Sigmoid colon (tissue), 7 donors: ENCODE measurements at places on chromosomes 11 and 22. TPM values are rescaled to one million over a fixed set of nuclear protein-coding genes. Genes with fewer than 3 reads are reported as not detected.

GRCh38 chr11:117820516-117820915 lies 4.0 kb downstream of the FXYD2 start:
- DNase-seq, result no peak
- H3K27me3 ChIP-seq, result no peaks in the 10 kb centered on the region
- no peak overlapping the region for H3K4me3 ChIP-seq
- no peak overlapping the region for H3K27ac ChIP-seq
- H3K36me3 ChIP-seq, result no peaks in the 10 kb centered on the region

DNA sequence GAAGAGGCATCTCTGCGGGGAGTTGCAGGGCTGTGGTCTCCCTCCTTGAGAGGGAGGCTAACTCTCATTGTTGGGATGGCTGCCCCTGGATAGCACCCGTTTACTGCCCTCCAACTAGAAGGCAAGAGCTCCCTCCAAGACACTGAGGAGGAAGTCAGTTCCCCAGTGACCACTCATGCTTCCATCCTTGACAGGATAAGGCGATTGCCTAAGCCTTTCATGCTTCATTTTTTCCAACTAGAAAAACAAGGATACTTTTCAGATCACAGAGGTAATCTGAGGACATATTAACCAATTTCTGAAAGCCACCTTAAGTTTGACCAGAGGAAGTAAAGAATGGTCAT lies 186.6 kb downstream of the MAML2 start:
- no peaks in the 10 kb centered on the region for H3K27me3 ChIP-seq
- H3K27ac ChIP-seq, result peak overlapping the region; percentile 78
- no peaks in the 10 kb centered on the region for H3K36me3 ChIP-seq
- DNase-seq, result peak; percentile 77
- H3K4me3 ChIP-seq, result no peak overlapping the region

DNA sequence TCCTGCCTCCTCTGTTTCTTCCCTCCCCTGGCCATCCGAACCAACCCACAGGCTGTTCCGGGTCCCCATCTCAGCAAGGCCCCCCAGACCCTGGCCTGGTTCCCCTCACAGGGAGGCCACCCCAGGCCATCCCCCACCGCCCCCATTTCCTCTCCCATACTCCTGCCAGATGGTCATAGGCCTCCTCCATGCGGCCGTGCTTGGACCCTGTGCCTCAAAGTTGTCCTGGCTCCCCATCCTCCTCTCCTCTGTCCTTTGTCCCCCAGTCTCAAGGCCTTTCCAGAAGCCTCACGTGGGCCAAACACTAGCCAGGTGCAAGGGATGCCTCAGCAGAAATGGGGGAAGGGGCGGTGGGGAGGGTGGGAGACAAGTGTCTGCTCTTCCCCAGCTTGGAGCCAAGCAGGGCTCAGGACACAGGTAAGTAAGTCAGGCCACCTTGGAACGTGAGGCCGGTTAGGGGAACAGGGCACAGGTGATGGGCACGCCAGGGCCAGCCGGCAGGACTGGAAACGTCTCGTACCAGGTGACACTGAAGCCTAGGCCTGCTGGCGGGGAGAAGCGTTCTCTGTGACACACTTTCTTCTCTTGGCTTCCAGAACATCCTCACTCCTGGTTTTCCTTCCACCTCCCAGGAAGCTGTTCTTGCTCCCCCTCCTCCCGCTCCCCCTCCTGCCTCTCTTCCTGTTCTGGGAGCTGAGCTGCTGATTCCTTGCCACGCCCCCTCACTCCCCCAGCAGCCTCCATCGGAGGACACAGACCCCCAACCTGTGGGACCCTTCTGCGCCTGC lies 31.5 kb upstream of the SLC22A12 start:
- H3K27ac ChIP-seq, result no peak overlapping the region
- peak; percentile 52 for DNase-seq
- peaks cover 11% of the 10 kb centered on the region for H3K4me1 ChIP-seq
- H3K27me3 ChIP-seq, result no peaks in the 10 kb centered on the region
- H3K4me3 ChIP-seq, result no peak overlapping the region

Gene OR52E2
- total RNA-seq, result not detected

- H3K36me3 ChIP-seq, result no peaks in the 10 kb centered on the region
- no peak overlapping the region for H3K4me3 ChIP-seq
- no peaks in the 10 kb centered on the region for H3K4me1 ChIP-seq
Observed at GRCh38 chr11:125337836-125338834, 157.9 kb downstream of the FEZ1 start.

- DNase-seq, result no peak
- no peak overlapping the region for H3K27ac ChIP-seq
- H3K36me3 ChIP-seq, result no peaks in the 10 kb centered on the region
- H3K4me1 ChIP-seq, result no peaks in the 10 kb centered on the region
- no peak overlapping the region for H3K4me3 ChIP-seq
Observed at GRCh38 chr22:40008726-40009291, 14.1 kb downstream of the FAM83F start.

Gene C22orf31
- total RNA-seq, result not detected

GRCh38 chr11:127105593-127106541 lies 105.3 kb upstream of the KIRREL3 start:
- no peaks in the 10 kb centered on the region for H3K4me1 ChIP-seq
- no peak overlapping the region for H3K4me3 ChIP-seq
- no peak overlapping the region for H3K27ac ChIP-seq
- no peak for DNase-seq
- no peaks in the 10 kb centered on the region for H3K27me3 ChIP-seq
- no peaks in the 10 kb centered on the region for H3K36me3 ChIP-seq

Gene DGAT2
- 0.68 TPM for total RNA-seq

DNA sequence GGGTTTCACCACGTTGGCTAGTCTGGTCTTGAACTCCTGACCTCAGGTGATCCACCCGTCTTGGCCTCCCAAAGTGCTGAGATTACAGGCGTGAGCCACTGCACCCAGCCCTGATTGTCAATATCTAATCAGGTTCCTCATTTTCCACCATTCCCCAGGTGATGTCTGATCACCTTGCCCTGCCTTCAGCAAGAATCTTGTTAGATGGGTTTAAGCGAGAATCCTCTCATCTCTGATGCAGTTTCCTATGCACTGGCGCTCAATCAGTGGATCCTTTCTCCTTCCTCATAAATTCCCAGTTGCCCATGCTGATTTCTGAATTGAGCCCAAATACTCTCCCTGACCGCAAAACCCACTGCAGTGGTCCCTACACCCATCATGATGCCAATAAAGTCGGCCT lies 664 bp upstream of the ZC3H7B start:
- H3K4me1 ChIP-seq, result peaks cover 29% of the 10 kb centered on the region
- no peaks in the 10 kb centered on the region for H3K27me3 ChIP-seq
- H3K4me3 ChIP-seq, result peak overlapping the region; percentile 99
- peak overlapping the region; percentile 81 for H3K27ac ChIP-seq
- no peaks in the 10 kb centered on the region for H3K36me3 ChIP-seq

Gene THRSP
- not detected for total RNA-seq

- DNase-seq, result peak; percentile 53
- peaks cover 5% of the 10 kb centered on the region for H3K4me1 ChIP-seq
- no peaks in the 10 kb centered on the region for H3K27me3 ChIP-seq
- no peak overlapping the region for H3K27ac ChIP-seq
- no peak overlapping the region for H3K4me3 ChIP-seq
Observed at GRCh38 chr11:76661834-76662434, 8.6 kb downstream of the LRRC32 start.

Gene NECTIN1
- total RNA-seq, result 1.1 TPM

GRCh38 chr11:47184711-47185304 lies 1.4 kb downstream of the PACSIN3 start:
- H3K36me3 ChIP-seq, result peaks cover 19% of the 10 kb centered on the region
- no peaks in the 10 kb centered on the region for H3K27me3 ChIP-seq
- peak; percentile 81 for DNase-seq
- peak overlapping the region; percentile 96 for H3K27ac ChIP-seq
- peaks cover 72% of the 10 kb centered on the region for H3K4me1 ChIP-seq

DNA sequence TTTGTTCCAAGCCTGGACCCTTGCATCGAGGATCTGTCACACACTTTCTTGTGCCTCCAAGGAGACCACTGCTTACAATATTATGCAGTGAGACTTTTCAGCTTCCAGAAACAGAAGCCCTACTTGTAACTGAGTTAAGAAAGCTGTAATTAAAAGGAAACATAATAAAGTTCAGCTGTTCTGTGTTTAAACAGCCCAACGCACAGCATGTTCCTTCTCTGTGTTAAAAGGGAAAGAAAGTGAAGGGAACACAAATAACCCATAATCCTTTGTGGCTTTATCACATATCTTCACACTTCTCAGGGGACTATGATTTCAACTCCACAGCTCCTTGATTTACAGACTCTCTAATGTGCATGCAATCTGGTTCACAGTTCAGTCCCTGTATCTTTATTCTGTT lies 200.3 kb upstream of the MTNR1B start:
- H3K27me3 ChIP-seq, result no peaks in the 10 kb centered on the region
- no peak for DNase-seq
- no peak overlapping the region for H3K27ac ChIP-seq
- no peaks in the 10 kb centered on the region for H3K4me1 ChIP-seq

- H3K27ac ChIP-seq, result no peak overlapping the region
- no peaks in the 10 kb centered on the region for H3K36me3 ChIP-seq
- no peaks in the 10 kb centered on the region for H3K4me1 ChIP-seq
- no peak for DNase-seq
- H3K4me3 ChIP-seq, result no peak overlapping the region
Observed at GRCh38 chr11:92768121-92768840, 201.2 kb upstream of the MTNR1B start.

DNA sequence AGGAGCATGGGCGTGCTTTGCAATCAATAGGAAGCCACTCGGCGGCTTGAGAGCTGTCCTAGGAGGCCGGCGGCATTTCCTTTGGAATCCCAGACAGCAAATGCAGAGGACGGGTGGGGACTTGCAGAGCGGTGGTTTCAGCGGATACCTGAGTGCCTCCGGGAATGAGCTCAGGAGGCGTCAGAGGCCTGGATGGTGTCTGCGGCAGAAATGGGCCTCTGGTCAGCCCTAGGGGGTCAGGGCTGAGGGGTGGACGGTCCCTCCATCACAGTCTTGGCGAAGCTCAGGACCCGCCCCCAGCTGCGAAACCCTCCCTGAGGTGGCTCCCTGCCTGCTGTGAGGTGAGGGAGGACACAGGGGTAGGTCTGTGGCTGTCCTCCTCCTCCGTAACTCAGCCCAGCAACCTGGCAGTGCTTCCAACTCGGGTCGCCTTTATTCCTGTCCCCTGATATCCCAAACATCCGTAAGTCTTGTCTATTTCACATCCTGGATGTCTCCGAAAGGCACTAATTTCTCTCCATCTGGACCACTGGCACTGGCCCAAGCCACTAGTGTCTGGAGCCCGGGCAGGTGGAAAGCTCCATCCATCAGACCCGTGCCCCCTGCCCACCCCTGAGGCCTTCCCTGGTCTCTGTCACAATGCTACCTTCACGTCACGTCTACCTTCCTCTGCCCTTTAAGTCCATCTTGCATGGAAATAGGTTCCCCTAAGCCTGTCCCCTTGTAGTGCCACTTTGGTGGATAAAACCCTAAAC lies 686.6 kb downstream of the BRD1 start:
- no peaks in the 10 kb centered on the region for H3K4me1 ChIP-seq
- no peak overlapping the region for H3K27ac ChIP-seq
- no peaks in the 10 kb centered on the region for H3K36me3 ChIP-seq
- no peak for DNase-seq
- peaks cover 24% of the 10 kb centered on the region for H3K27me3 ChIP-seq

GRCh38 chr11:17673951-17674350 lies 45.4 kb upstream of the MYOD1 start:
- H3K27ac ChIP-seq, result no peak overlapping the region
- DNase-seq, result no peak
- no peaks in the 10 kb centered on the region for H3K4me1 ChIP-seq
- H3K27me3 ChIP-seq, result no peaks in the 10 kb centered on the region
- no peaks in the 10 kb centered on the region for H3K36me3 ChIP-seq
- H3K4me3 ChIP-seq, result no peak overlapping the region

Gene TMEM191C
- 0.71 TPM for total RNA-seq

DNA sequence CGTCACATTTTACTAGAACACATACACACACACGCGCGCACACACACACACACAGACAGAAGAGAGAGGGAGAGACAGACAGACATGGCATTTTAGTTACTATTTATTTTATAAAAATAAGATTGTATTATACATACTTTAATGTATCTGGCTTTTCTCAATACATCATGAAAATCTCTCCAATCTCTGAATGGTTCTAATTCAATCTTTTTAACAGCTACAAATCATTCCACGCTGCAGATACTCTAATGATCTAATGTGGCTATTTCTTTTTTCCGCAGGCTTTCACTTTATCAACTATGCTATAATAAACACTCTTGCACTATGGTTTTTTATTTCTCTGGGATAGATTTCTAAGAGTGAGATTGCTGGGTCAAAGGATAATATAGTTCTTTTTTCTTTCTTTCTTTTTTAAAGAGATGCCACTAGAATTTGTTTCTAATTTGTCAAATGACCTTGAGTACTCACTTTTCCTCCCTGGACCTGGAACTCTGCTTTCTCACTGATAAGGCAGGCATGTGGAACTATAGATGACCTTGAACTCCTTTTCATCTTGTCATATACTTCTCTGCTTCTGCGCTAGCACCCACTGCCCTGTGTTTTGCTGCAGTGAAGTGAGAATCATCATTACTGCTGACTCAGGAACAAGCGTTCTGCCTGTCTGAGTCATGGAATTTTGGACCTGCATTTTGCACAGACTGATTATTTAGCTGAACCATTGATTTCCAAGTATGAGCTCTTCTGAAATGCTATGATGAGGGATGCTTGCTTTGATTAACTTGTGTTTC lies 4.9 kb upstream of the SLC6A5 start:
- peaks cover 12% of the 10 kb centered on the region for H3K4me1 ChIP-seq
- H3K27me3 ChIP-seq, result peaks cover 65% of the 10 kb centered on the region
- no peak overlapping the region for H3K27ac ChIP-seq
- H3K4me3 ChIP-seq, result no peak overlapping the region
- no peaks in the 10 kb centered on the region for H3K36me3 ChIP-seq

GRCh38 chr11:70483917-70484316 lies 85.6 kb downstream of the CTTN start:
- H3K27ac ChIP-seq, result no peak overlapping the region
- peaks cover 13% of the 10 kb centered on the region for H3K4me1 ChIP-seq
- H3K27me3 ChIP-seq, result no peaks in the 10 kb centered on the region

GRCh38 chr11:107988397-107989158 lies 20.1 kb upstream of the CUL5 start:
- no peaks in the 10 kb centered on the region for H3K27me3 ChIP-seq
- DNase-seq, result no peak
- H3K4me3 ChIP-seq, result no peak overlapping the region
- H3K4me1 ChIP-seq, result no peaks in the 10 kb centered on the region

DNA sequence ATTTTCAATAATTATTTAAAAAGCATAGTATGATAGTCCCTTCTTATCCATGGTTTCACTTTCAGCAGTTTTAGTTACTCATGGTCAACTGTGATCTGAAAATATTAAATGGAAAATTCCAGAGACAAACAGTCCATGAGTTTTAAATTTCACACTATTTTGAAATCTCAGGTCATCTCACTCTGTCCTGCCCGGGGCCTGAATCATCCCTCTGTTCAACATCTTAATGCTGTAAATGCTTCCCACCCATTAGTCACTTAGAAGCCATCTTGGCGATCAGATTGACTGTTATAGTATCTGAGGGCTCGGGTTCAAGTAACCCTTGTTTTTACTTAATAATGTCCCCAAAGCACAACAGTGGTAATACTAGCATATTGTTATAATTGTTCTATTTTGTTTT lies 1509.3 kb downstream of the FAM181B start:
- no peak overlapping the region for H3K27ac ChIP-seq
- H3K4me3 ChIP-seq, result no peak overlapping the region
- no peak for DNase-seq
- H3K4me1 ChIP-seq, result no peaks in the 10 kb centered on the region
- no peaks in the 10 kb centered on the region for H3K27me3 ChIP-seq
- no peaks in the 10 kb centered on the region for H3K36me3 ChIP-seq

Gene SCGB1C1
- total RNA-seq, result not detected
